Fibroblast of lung (primary cell): ENCODE measurements at places on chromosomes 5 and 9. TPM values are rescaled to one million over a fixed set of nuclear protein-coding genes. Genes with fewer than 3 reads are reported as not detected.

DNA sequence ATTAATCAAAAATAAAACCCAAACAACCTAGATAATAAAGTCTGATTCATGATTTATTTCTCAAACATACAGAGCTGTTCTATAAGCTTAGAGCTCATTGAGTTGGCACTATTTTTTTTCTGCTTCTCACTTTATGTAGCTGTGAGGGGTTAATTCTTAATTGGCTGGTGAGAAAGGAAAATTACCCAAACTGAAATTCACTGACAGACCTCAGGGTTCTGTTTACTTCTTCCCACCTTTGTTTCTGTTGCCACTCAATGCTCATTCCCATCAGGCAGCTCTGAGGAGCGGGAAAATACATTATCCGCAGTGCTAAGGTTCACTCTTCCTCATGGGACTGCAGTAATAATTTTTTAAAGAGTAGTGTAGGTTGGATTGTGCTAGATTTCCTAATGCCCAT is 139.9 kb downstream of the KCTD16 start:
- H3K27ac ChIP-seq: no peak overlapping the region
- DNase-seq: no peak
- no peaks in the 10 kb centered on the region for H3K36me3 ChIP-seq

GRCh38 chr9:113985968-113986585 is 92.0 kb downstream of the AMBP start:
- no peak overlapping the region for H3K27ac ChIP-seq
- no peaks in the 10 kb centered on the region for H3K4me1 ChIP-seq
- DNase-seq: no peak
- H3K4me3 ChIP-seq: no peak overlapping the region
- H3K36me3 ChIP-seq: peaks cover 6% of the 10 kb centered on the region

GRCh38 chr5:65808251-65808741 is 86.3 kb downstream of the NLN start:
- peaks cover 8% of the 10 kb centered on the region for H3K4me1 ChIP-seq
- no peak for DNase-seq
- no peak overlapping the region for H3K4me3 ChIP-seq

DNA sequence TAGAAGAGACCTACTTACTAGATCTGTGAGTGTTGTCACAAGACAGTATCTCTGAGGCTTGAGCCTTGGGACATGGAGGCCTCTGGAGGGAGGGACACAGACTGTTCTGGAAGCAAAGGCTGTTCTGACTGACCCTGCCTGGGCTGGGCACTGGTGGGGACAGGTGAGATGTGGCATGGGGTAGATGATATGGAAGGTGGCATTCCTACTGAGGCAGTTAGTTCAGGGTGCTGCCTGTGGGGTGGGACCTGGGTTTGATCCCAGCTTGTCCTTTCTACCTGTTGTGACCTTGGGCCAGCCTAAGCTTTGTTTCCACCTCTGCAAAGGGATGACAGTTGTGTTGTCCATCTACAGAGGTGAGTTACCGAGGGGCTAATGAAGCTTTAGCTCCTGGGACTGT is 140.2 kb downstream of the C9orf50 start:
- H3K4me1 ChIP-seq: peaks cover 36% of the 10 kb centered on the region
- no peak overlapping the region for H3K4me3 ChIP-seq
- peak overlapping the region; percentile 11 for H3K27ac ChIP-seq
- H3K27me3 ChIP-seq: no peaks in the 10 kb centered on the region

- H3K27me3 ChIP-seq: no peaks in the 10 kb centered on the region
- H3K4me3 ChIP-seq: no peak overlapping the region
- DNase-seq: peak; percentile 95
- no peaks in the 10 kb centered on the region for H3K4me1 ChIP-seq
- H3K36me3 ChIP-seq: no peaks in the 10 kb centered on the region
Observed at GRCh38 chr5:100676817-100677631, 141.8 kb downstream of the FAM174A start.

DNA sequence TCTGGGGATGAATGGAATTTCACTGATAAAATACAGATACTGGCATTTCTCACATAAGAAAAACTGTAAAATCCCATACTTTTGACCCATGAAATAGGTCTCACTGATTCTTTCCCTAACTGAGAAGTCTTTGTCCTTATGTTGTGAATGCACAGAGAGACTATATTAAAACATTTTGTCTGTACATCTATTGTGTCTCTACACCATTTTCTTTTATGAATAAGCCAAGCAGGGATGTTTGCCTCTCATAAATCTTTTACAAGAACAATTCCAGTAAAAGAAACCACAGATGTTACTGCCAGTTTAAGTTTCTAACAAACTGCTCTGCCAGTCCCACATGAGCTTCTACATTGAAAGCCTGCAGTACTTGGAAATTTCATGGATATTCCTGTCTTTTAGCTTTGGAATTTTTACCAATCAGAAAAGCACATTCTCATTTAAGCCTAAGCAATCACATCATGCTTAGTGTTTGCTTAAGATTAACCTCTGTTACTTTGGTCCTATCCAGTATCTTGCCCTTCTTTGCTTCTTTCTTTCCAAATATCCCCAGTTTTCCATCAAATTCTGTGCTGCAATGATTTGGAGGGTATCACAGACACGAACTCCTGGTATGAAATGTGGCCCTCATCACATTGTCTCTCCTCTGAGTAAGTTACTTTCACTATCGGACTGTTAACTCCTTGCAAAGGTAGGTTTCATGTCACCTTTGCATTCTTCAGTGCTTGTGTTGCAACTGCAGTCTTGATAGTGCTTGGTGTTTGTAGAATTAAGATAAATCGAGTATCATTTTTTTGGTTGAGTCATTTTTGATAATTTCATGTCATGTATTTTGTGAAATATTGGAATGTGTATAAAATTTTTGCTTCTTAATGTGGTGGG is 415.1 kb upstream of the ADAMTSL1 start:
- H3K27ac ChIP-seq: no peak overlapping the region
- no peaks in the 10 kb centered on the region for H3K27me3 ChIP-seq
- no peak for DNase-seq
- no peaks in the 10 kb centered on the region for H3K4me1 ChIP-seq
- no peaks in the 10 kb centered on the region for H3K36me3 ChIP-seq

The C9 gene
- total RNA-seq: under 0.01 and 0.33 TPM in 2 replicates

DNA sequence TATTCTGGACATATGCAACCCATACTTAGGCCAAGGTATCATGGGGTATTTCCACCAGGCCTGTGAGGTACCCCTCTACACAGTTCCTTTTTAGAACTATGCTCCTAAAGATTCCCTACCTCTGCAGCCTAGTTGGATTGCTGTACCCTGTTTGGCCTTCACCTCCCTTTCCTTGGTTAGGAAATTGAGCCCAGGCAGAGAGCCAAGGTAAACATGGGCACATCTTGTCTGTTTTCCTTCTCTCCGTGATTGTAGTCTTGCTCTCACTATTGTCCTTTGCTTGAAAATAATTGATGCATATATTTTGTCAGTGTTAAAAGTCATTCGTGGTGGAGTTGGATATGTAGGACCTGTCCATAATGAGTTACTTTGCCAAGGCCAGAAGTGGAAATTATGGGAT is 26.7 kb downstream of the BDP1 start:
- H3K27ac ChIP-seq: no peak overlapping the region
- peak; percentile 52 for DNase-seq
- no peaks in the 10 kb centered on the region for H3K4me1 ChIP-seq
- no peaks in the 10 kb centered on the region for H3K36me3 ChIP-seq
- no peaks in the 10 kb centered on the region for H3K27me3 ChIP-seq

DNA sequence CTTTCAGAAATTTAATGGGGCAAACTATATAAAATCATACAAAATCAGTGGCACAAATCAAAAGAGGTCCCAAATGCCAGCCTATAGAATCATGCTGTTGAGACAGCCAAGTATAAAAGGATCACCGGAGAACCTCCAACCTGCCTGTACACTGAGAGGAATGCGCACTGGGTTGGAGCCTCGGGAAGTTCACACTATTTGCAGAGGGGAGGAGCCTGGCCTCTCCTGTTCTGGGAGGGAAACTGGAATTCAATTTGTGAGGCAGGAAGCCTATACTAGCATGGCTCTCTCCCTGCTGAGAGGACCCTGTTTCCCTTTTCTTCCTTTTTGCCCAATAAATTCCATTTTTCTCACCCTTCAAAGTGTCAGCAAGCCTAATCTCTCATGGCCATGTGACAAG is 406.0 kb downstream of the HINT1 start:
- H3K4me1 ChIP-seq: no peaks in the 10 kb centered on the region
- DNase-seq: no peak
- no peaks in the 10 kb centered on the region for H3K36me3 ChIP-seq
- no peaks in the 10 kb centered on the region for H3K27me3 ChIP-seq

The HTR4 gene
- not detected in 2 replicates for total RNA-seq

GRCh38 chr5:150082374-150082773 is 4.0 kb downstream of the CSF1R start:
- H3K4me3 ChIP-seq: no peak overlapping the region
- H3K36me3 ChIP-seq: no peaks in the 10 kb centered on the region
- no peak overlapping the region for H3K27ac ChIP-seq

GRCh38 chr5:75335952-75336614 is 937 bp upstream of the HMGCR start:
- peak overlapping the region; percentile 48 for H3K4me3 ChIP-seq
- no peaks in the 10 kb centered on the region for H3K36me3 ChIP-seq
- peak; percentile 87 for DNase-seq
- H3K27ac ChIP-seq: peak overlapping the region; percentile 85
- no peaks in the 10 kb centered on the region for H3K27me3 ChIP-seq

GRCh38 chr9:94783102-94783682 is 56.7 kb downstream of the AOPEP start:
- H3K27me3 ChIP-seq: no peaks in the 10 kb centered on the region
- no peak overlapping the region for H3K4me3 ChIP-seq
- H3K27ac ChIP-seq: peak overlapping the region; percentile 28
- H3K4me1 ChIP-seq: peaks cover 4% of the 10 kb centered on the region

GRCh38 chr9:13778631-13779030 is 499.1 kb upstream of the MPDZ start:
- H3K4me1 ChIP-seq: no peaks in the 10 kb centered on the region
- H3K4me3 ChIP-seq: no peak overlapping the region
- no peak overlapping the region for H3K27ac ChIP-seq

GRCh38 chr5:50593681-50594080 is 72.8 kb upstream of the PARP8 start:
- no peak for DNase-seq
- H3K36me3 ChIP-seq: no peaks in the 10 kb centered on the region
- H3K4me1 ChIP-seq: peaks cover 2% of the 10 kb centered on the region
- no peak overlapping the region for H3K4me3 ChIP-seq
- H3K27me3 ChIP-seq: no peaks in the 10 kb centered on the region

DNA sequence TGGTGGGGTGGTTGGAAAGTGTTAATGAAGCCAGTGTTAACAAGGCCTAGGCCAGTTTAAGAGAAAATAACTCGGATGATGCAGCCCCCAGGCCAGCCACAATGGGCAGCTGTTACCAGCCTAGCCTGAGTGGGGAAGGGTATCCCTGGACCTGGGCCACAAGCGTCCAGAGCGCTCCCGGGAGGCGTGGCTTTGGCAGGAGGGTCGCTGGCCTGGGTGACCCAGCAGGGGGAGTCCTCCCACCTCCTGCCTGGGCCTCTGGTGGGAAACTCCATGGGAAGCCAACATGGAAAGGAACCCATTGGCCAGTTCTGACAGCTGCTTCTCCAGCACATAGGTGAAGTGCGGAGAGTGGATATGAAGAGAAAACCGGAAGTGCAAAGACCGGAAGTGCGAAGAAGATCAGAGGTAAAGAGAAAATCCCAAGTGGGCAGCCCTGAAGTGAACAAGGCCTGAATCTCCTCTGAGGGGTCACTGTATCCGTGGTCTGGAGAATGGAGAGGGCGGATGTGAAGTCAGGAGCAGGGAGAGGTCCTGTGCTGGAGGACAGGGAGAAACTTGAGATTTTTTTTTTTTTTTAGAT is 79.0 kb downstream of the ADCY2 start:
- no peak for DNase-seq
- no peaks in the 10 kb centered on the region for H3K27me3 ChIP-seq
- no peak overlapping the region for H3K4me3 ChIP-seq
- H3K36me3 ChIP-seq: no peaks in the 10 kb centered on the region
- H3K4me1 ChIP-seq: no peaks in the 10 kb centered on the region

DNA sequence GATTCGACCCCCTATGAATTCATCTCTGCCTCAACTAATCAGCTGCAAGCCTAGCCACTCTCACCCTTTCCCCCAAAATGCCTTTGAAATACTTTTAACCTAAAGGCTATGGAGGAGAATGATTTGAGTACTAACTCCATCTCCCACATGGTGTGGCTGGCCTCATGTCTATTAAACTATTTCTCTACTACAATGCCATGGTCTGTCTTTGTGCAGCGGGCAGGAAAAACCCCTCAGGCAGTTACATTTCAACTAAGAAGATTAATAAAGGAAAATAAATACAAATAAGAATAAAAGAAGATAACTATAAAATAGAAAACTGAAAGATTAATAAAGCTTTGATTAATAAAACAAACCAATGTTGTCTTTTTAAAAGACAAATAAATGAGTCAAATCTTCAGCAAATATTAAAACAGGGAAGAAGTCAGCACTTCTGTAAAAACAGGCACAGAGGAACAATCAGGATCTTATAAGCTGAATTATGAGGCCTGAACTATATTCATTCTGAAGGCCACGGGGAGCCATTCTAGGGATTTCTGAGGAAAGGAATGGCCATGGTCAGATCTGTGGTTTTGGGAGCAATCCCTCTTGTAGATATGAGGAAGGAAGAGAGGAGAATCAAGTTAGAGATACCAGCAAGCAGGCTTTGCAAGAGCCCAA is 116.1 kb upstream of the SLC12A2 start:
- no peak overlapping the region for H3K4me3 ChIP-seq
- no peak for DNase-seq
- H3K27ac ChIP-seq: no peak overlapping the region
- H3K4me1 ChIP-seq: no peaks in the 10 kb centered on the region
- H3K36me3 ChIP-seq: no peaks in the 10 kb centered on the region
- H3K27me3 ChIP-seq: no peaks in the 10 kb centered on the region

DNA sequence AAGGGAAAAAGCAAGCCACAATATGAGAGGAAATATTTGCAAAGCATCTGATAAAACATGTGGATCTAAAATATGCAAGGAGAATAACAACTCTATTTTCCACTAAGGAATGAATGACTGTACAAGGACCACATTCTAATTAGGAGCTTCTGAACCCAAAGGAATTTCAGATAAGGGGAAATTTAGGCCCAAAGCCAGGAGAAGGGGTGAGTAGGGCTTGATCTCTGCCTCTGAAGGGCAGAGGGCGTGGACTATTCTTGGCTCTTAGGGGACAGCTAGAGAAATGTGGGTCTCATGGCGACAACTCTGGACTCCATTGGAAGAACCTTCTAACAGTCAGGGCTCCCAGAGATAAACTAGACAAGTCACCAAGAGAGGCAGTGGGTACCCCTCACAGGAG is 132.7 kb upstream of the GABRP start:
- no peak overlapping the region for H3K4me3 ChIP-seq
- no peak for DNase-seq
- no peaks in the 10 kb centered on the region for H3K4me1 ChIP-seq

- H3K4me1 ChIP-seq: peaks cover 20% of the 10 kb centered on the region
- no peak overlapping the region for H3K4me3 ChIP-seq
- peaks cover 27% of the 10 kb centered on the region for H3K36me3 ChIP-seq
- H3K27ac ChIP-seq: no peak overlapping the region
- DNase-seq: peak; percentile 76
Observed at GRCh38 chr9:107336718-107337360, 53.8 kb downstream of the RAD23B start.

DNA sequence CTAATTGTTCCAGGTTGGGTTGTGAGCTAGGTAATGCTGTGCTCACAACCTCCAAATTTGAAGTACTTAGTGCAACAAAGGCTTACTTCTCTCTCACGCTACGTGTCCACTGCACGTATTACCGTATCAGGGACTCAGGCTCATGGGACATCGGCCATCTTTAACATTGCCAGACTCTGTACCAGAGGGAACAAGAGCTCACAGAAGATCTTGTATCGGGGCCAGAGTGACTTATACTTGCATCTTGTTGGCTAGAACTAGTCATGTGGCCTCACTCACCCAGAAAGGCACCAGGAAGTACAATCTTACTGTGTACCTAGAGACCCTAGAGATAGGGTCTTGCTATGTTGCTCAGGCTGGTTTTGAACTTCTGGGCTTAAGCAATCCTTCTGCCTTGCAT is 81.1 kb upstream of the KLF9 start:
- H3K27ac ChIP-seq: no peak overlapping the region
- no peaks in the 10 kb centered on the region for H3K27me3 ChIP-seq
- no peak overlapping the region for H3K4me3 ChIP-seq
